Lung microvascular endothelial cell (primary cell): ENCODE measurements at places on chromosomes 2 and 18.

DNA sequence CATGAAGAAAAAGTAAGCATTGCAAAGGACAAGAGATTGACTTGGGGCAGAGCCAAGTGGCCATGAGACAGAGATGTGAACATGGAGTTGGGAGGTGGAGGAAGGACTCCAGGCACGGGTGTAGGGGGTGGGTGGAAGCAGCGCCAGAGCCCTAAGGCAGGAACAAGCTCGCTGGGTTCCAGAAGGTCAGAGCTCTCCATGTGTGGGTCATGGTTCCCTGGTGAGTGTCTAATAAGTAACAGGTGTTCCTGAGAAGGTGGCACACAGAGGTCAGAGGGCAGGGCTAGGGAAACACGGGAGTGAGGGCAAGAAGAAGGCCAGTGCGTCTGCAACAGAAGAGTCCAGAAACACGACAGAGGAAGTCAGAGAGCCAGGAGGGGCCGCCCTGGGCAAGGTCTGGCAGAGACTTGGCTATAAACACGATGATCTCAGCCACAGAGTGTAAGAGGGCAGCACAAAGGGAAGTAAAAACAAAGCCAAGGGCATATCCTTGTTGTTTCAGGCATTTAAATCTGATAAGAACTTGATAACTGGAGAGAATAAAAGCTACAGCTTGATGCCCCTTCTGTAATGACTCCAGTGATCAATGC is 260.8 kb downstream of the TGIF1 start:
- DNase-seq: peak; percentile 70

GRCh38 chr2:71071681-71072398 is 3.4 kb downstream of the NAGK start:
- peak; percentile 62 for DNase-seq

DNA sequence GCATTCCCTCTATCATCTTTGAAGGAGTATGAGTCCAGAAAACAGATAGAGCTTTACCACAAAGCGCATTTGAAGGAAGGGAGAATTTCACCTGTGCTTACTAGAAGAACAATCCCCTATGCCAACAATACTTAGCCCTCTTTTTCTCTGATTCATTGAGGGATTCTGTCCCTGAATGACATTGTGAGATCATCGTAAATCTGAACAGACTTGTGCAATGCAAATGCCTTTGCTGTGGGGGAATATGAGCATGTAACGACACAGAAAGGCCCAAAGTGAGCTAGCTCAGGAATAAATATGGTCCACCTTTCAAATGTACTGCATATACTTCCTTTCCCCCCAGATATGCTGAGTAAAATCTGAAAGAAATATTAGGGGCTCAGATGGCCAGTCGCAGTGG is 67.6 kb downstream of the SCN1A start:
- DNase-seq: no peak

GRCh38 chr18:36328916-36329315 is 31.4 kb downstream of the FHOD3 start:
- DNase-seq: no peak

DNA sequence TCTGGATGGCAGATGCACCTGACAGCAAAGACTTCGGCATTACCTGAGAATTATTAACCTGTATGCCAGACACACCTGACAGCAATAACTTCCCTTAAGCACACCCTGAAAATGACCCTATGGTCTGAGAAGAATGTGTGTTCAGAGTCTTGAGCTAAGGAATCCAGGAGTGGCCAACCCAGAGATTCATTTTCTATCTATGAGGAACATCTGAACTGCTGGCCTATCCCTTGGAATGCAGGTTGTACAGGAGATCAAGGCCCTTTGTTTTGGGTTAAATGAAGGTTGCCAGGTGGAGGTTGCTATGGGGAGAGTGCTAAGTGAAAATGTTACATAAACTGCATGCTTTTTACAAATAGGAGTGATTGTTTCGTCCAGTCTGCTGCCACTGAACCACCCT is 200.9 kb upstream of the MEIS1 start:
- no peak for DNase-seq

- DNase-seq: no peak
Measured at GRCh38 chr2:84817239-84817655, 63.6 kb downstream of the TRABD2A start.

DNA sequence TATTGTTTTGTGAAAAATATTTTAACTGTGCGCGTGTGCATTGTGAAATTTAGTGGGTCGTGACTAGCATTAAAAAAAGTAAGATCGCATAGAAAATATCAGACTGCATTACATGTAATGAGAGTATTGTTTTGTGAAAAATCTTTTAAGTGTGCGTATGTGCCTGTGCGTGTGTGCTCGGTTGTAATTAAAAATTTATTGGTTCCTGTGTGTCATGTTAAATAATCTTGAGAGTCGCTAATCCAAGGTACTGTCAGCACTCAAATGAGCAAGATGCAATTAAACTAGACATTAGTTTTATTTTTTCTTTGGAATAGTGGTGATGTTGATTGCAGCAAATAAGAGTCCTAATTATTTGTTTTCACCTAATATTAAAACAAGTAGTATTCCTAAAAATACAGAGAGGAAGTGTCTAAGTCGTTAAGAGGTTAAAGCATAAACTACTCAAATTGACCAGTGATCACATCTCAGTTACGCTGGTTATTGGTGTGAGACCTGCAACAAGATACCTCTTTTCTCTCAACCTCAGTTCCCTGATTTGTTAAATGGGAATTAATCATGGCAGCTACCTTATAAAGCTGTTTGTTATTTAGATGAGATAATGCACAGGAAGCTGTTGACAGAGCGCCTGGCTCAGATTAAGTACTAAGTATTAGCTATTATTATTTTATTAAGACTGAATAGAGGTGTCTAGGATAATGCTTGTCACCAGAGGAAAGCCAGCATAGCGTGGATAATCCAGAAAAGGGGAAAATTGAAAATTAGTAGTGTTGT is 1.9 kb downstream of the ZDBF2 start:
- DNase-seq: no peak

GRCh38 chr2:61268249-61268648 is 106.3 kb downstream of the C2orf74 start:
- no peak for DNase-seq

- no peak for DNase-seq
Measured at GRCh38 chr2:14418115-14418514, 214.4 kb upstream of the LRATD1 start.

DNA sequence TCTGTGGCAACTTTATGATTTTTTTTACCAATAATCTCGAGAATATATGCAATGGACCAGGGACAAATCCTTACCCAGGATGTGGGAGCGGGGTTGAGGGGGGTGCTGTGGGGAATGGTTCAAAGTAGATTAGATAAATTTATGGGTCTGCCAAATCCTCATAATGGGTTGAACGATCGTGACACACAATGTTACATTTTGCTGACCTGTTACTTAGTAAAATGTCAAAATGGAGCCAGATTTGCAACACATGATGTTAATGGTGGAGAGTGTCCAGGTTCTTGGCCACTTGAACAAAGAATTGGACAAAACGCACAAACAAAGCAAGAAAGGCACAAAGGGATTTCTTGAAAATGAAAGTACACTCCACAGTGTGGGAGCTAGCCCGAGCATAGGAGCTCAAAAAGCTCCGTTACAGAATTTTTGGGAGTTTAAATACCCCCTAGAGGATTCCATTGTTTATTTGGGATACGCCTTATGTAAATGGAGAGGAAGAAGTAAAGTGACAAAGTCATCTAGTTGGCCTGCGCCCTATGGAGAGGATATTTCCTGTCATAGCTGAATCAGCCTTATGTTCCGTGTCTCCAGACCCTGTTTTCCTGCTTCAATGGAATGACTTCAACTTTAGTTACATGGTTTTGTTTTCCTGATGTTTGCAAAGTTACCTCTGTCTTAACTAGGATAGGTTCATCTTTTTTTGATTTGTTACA is 776.0 kb downstream of the DCC start:
- no peak for DNase-seq

DNA sequence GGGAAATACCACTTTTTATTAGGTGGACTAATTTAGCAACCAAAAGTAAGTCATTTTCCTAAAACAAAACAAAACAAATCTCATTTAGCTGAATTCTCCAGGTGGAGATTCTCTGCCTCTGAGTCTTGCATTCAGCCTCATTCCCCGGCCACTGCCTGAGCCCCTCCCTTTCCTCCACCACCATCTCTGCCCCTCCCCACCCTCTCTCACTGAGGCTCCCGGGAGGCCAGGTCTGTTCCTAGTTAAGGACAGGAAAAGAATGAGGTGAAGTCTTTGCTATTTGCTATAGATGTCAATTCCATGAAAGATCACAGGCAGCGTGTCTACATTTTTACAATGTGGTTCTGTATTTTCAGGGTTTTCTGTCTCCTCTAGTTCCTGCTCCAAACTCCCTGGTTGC is 83.0 kb upstream of the SOX11 start:
- DNase-seq: no peak

DNA sequence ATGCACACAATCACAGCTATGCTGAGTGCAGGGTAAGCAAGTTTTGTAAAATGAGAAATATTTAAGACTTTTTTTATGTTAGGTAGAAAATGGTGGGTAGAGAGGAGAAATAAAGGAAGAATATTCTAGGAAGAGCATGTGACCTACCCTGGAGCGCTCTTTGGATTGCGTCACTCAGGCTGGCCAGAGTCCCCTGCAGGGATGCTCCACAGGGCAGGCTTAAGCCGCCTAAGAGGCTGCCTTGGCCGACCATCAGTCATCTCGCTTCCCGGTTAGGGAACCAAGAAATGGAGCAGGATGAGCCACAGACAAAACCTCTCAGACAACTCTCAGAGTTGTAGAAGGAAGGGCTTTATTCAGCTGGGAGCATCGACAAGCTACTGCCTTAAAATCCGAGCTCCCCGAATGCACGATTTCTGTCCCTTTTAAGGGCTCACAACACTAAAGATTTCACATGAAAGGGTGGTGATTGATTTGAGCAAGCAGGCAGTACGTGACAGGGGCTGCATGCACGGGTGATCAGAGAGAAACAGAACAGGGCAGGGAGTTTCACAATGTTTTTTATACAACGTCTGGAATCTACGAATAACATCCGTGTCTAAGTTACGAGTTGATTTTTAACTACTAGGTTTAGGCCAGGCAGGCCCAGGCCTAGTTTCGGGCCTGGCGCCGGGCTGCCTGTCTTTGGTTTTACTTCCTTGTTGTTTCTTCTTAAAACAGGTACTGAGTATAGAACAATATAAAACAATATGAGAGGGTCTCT is 1072.0 kb downstream of the CBLN2 start:
- DNase-seq: no peak

DNA sequence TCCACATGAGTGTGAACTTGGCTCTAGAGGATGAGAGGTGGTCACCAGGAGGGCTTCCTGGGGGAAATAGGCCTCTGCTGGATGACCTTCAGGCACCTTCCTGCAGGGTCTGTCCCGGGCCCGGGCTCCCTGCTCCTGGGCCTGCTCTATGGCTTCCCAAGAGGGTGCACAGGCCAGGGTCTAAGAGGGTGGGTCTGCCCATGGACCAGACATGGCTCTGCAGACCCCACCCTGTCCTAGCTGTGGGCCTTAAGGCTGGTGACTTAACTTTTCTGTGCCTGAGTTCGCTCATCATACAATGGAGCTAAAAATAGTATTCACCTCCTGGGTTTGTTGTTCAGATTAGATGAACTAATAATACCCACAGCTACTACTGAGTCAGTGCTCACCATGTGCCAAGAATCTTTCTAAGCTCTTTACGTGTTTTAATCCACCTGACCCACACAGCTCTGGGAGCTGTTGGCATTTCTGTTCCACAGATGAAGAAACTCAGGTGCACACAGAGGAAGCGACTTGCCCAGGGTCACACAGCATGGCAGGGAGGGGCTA is 14.4 kb downstream of the INHBB start:
- peak; percentile 31 for DNase-seq

DNA sequence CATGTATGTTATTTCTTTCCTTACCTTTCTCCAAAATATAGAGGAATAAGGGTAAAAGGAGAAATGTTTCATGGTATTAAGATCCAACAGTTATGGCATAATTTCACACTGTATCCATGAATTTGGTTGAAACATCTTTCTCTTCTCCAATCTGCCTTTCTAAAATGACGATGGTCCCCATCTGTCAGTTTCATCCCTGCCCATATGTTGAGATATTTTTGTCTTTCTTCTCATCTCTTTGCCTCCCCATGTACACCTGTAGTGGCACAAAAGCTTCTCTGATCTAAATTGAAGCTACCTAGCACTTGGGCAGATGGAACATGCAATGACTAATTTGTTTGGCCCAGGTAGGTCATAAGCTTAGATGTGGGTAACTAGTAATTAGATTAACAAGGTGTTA is 90.7 kb upstream of the LRRTM1 start:
- no peak for DNase-seq

GRCh38 chr2:37890893-37891495 is 34.1 kb upstream of the RMDN2 start:
- DNase-seq: peak; percentile 82

GRCh38 chr2:114784890-114785583 is 342.6 kb downstream of the DPP10 start:
- DNase-seq: no peak

- DNase-seq: no peak
Measured at GRCh38 chr18:34985963-34986362, 55.2 kb upstream of the MAPRE2 start.

GRCh38 chr18:61595615-61596251 is 262.5 kb downstream of the CDH20 start:
- peak; percentile 31 for DNase-seq

DNA sequence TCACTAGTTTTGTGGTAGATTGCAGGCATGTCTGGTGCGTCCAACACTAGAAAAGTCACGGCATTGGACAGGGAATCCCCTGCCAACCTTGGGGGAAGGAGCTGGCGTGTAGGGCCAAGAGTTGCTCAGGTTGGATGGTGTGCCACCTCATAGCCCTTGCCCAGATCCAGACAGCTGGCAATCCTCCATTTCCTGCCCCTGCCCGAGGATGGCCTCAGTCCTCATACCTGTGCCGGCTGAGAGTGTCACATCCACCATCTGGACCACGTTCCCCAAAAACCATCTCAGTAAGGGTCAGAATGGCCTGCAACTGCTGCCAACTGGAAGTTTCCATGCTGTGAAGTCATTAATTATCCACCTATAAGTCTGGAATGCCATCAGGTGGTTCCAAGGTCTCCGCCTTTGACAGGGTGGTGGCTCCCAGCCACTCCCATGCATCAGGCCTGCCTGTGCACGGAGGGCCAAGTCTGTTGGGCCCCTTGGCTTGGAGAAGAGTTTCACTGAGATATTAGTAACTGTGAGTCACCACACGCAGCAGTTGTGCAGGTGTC is 55.0 kb downstream of the IMPA2 start:
- DNase-seq: no peak

GRCh38 chr2:109195193-109196045 is 66.4 kb downstream of the SH3RF3 start:
- no peak for DNase-seq

DNA sequence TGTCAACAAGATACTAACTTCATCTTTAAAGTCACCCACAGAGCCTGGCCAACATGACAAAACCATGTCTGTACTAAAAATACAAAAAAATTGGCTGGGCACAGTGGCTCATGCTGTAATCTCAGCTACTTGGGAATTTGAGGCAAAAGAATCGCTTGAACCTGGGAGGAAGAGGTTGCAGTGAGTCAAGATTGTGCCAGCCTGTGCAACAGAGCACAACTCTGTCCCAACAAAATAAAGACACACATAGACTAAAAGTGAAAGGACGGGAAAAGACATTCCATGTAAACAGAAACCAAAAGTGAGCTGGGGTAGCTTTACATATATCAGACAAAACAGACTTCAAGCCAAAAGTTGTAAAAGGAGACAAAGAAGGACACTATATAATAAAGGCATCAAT is 34.8 kb downstream of the USP34 start:
- peak; percentile 61 for DNase-seq
